Naive thymus-derived CD4-positive, alpha-beta T cell (primary cell): ENCODE measurements at places on chromosomes 7 and 10. TPM values are rescaled to one million over a fixed set of nuclear protein-coding genes. Genes with fewer than 3 reads are reported as not detected.

GRCh38 chr10:120989279-120989678, 138.1 kb downstream of the WDR11 start:
- H3K36me3 ChIP-seq, result no peaks in the 10 kb centered on the region
- no peaks in the 10 kb centered on the region for H3K27me3 ChIP-seq
- H3K4me3 ChIP-seq, result no peak overlapping the region
- no peak overlapping the region for H3K27ac ChIP-seq

Gene GRID1
- total RNA-seq, result not detected in 2 replicates

GRCh38 chr7:23607130-23607529, 9.9 kb downstream of the CCDC126 start:
- H3K4me1 ChIP-seq, result no peaks in the 10 kb centered on the region
- DNase-seq, result no peak
- H3K27me3 ChIP-seq, result no peaks in the 10 kb centered on the region
- H3K27ac ChIP-seq, result no peak overlapping the region

Gene ABCC2
- 1.3 and 1.5 TPM in 2 replicates for total RNA-seq

DNA sequence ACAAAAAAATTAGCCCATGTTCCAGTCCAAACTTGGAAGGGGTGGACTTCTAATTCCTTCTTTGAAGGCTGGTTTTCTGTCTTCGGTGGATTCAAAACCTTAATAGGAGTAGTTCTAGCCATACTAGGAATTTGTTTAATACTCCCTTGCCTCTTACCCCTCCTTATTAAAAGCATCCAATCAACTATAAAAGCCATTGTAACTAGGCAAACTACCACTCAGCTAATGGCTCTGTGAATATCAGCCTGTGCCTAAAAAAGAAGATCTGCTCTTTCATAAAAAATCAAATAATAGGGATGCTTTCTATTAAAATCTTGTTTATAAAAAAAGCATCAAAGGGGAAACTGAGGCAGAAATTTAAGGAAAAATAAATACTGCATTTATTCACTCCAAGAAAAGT, 4.1 kb upstream of the ADCK2 start:
- no peaks in the 10 kb centered on the region for H3K36me3 ChIP-seq
- H3K27ac ChIP-seq, result no peak overlapping the region
- H3K4me3 ChIP-seq, result no peak overlapping the region
- no peaks in the 10 kb centered on the region for H3K27me3 ChIP-seq
- peaks cover 3% of the 10 kb centered on the region for H3K4me1 ChIP-seq
- no peak for DNase-seq

GRCh38 chr7:20287317-20287716, 43.4 kb upstream of the ITGB8 start:
- H3K36me3 ChIP-seq, result no peaks in the 10 kb centered on the region
- no peak overlapping the region for H3K4me3 ChIP-seq
- no peaks in the 10 kb centered on the region for H3K27me3 ChIP-seq
- DNase-seq, result no peak

DNA sequence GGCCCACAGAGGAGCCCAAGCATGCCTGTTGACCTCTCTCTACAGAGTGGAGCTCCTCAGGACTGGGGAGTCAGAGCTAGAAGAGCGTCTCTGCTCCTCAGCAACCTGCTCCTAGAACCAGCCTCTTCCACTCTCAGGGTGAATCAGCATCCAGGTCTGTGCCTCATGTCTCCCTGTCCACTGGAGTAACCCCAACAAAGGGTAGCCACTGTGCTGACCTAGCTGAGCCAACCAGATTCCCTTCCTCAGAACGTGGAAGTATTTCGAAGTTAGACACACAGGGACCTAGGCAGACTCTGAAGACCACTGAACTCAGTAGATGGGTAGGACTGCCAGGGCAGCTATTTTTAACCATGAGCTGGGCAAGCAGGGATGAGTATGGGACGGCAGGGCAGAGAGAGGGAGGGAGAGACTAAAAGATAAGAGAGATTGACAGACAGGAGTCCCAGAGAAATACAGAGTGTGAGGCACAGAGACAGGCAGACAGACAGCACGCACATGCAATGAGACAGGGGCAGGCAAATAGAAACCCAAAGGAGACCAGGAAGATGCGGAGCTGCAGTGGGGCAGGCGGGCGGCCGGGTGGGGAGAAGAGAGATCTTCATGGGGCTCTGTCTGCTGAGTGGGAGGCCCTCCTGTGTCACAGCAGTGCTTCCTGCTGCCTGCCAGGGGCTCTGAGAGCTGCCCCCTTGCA, 56.7 kb downstream of the OSBPL3 start:
- no peak overlapping the region for H3K4me3 ChIP-seq
- H3K36me3 ChIP-seq, result no peaks in the 10 kb centered on the region
- DNase-seq, result no peak
- H3K4me1 ChIP-seq, result peaks cover 16% of the 10 kb centered on the region

GRCh38 chr7:2261611-2262010, 19.6 kb downstream of the NUDT1 start:
- H3K27me3 ChIP-seq, result no peaks in the 10 kb centered on the region
- H3K4me3 ChIP-seq, result no peak overlapping the region
- DNase-seq, result peak; percentile 30
- H3K27ac ChIP-seq, result peak overlapping the region; percentile 68

- H3K4me3 ChIP-seq, result no peak overlapping the region
- no peaks in the 10 kb centered on the region for H3K36me3 ChIP-seq
- no peaks in the 10 kb centered on the region for H3K27me3 ChIP-seq
These were observed 35.7 kb upstream of the MTPAP start for GRCh38 chr10:30384701-30385201.

Gene EBLN1
- total RNA-seq, result not detected in 2 replicates

- H3K27ac ChIP-seq, result peak overlapping the region; percentile 80
- peak overlapping the region; percentile 92 for H3K4me3 ChIP-seq
- H3K4me1 ChIP-seq, result peaks cover 27% of the 10 kb centered on the region
- peaks cover 9% of the 10 kb centered on the region for H3K36me3 ChIP-seq
These were observed 706 bp downstream of the BUB3 start for GRCh38 chr10:123154711-123155505.

DNA sequence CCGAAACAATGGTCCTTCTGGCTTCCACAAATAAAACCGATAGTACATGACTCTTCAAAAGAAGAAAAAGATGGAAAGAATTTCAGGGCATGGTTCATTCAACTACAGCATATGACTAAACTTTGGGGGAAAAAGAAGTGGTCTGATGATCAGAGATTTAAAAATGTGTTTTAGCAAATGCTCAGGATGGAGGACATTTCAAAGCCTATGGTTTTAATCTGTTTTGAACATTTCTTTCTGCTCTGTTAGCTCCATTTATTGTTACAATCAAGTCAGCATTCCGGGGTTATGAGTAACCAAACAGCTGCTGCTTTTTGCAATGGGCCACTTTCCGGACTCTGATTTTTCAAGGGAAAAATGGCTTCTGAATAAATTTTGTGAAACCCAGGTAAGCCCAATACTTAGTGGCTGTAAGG, 142.4 kb downstream of the CUBN start:
- H3K27me3 ChIP-seq, result no peaks in the 10 kb centered on the region
- no peak for DNase-seq
- no peaks in the 10 kb centered on the region for H3K4me1 ChIP-seq
- no peak overlapping the region for H3K4me3 ChIP-seq

Gene HOXA9
- total RNA-seq, result 0.70 TPM

GRCh38 chr7:105133986-105134655, 120.1 kb downstream of the KMT2E start:
- DNase-seq, result no peak
- H3K27me3 ChIP-seq, result no peaks in the 10 kb centered on the region
- H3K4me1 ChIP-seq, result no peaks in the 10 kb centered on the region
- H3K4me3 ChIP-seq, result no peak overlapping the region

Gene TMEM213
- 0.36 and 1.3 TPM in 2 replicates for total RNA-seq

Gene SH2B2
- 1.1 TPM for total RNA-seq

- no peak overlapping the region for H3K4me3 ChIP-seq
- no peak for DNase-seq
- H3K36me3 ChIP-seq, result no peaks in the 10 kb centered on the region
- peak overlapping the region; percentile 18 for H3K27ac ChIP-seq
- H3K4me1 ChIP-seq, result peaks cover 32% of the 10 kb centered on the region
- H3K27me3 ChIP-seq, result no peaks in the 10 kb centered on the region
These were observed 3.1 kb upstream of the UPP1 start for GRCh38 chr7:48085942-48086341.

Gene ADAM22
- total RNA-seq, result 3.1 TPM

Gene SFTPA1
- total RNA-seq, result not detected

DNA sequence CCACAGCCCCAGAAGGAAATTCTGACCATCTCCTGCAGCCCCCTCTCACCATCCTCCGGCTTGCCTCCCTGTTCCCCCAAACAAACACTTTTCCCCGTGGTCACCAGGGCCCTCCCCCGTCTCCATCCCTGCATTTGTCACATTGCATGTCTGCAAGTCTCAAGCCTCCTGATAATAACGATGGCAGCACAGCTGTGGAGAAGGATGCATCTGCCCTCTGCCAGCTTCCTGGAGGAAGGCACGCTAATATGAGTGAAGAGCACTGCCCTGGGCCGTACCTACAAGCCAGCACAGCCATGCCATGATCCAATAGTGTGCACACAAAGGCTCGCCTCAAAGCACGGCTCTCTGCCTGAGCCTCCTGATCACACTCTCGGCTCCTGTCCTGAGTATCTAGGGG, 98.5 kb downstream of the SLIT1 start:
- no peak overlapping the region for H3K27ac ChIP-seq
- H3K27me3 ChIP-seq, result no peaks in the 10 kb centered on the region
- H3K4me3 ChIP-seq, result no peak overlapping the region
- no peak for DNase-seq

- no peak overlapping the region for H3K4me3 ChIP-seq
- no peaks in the 10 kb centered on the region for H3K27me3 ChIP-seq
- no peak overlapping the region for H3K27ac ChIP-seq
These were observed 129.3 kb downstream of the CHRM2 start for GRCh38 chr7:136997735-136998134.

Gene MMD2
- not detected for total RNA-seq

DNA sequence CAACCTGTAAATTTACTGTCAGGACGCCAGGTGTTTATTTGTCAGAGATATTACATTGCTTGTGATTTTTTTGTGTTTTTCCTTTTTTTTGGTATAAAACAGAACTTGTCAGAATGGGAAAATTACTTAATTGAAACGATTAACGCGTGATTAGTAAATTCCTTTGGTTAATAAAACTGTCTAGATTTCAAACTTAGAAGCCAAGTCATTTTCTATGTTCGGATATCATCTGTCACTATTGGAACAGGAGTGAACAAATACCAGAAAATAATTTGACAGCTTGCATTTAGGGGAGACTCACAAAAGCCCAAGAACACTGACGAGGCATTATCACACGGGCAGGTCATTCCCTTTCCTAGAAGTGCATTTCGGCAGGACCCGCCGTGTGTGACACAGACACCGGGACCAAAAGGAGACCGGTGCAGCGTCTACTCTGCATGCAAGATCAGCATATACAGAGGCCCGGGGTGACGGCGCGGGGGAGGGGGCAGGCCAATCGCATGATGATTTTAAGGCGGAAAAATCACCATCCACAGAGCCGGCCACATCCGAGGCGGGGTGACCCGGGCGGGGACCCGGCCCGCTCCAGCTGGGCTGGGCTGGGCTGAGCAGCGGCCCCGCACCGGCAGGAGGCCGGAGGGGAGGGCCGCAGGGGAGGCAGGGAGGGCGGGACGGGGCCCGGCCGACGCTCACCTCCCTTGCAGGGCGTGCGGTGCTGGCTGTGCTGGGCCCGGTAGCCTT, 841 bp downstream of the GLUD1 start:
- no peaks in the 10 kb centered on the region for H3K27me3 ChIP-seq
- peak overlapping the region; percentile 70 for H3K4me3 ChIP-seq
- DNase-seq, result peak; percentile 32
- peak overlapping the region; percentile 85 for H3K27ac ChIP-seq

GRCh38 chr7:105320896-105321295, 67.8 kb downstream of the SRPK2 start:
- no peaks in the 10 kb centered on the region for H3K27me3 ChIP-seq
- DNase-seq, result no peak
- H3K27ac ChIP-seq, result no peak overlapping the region

Gene AP5Z1
- 87.5 TPM for total RNA-seq

GRCh38 chr10:111830359-111830758, 353.2 kb downstream of the GPAM start:
- H3K4me3 ChIP-seq, result no peak overlapping the region
- H3K36me3 ChIP-seq, result no peaks in the 10 kb centered on the region
- no peak overlapping the region for H3K27ac ChIP-seq
- no peaks in the 10 kb centered on the region for H3K4me1 ChIP-seq
- no peak for DNase-seq
- no peaks in the 10 kb centered on the region for H3K27me3 ChIP-seq

DNA sequence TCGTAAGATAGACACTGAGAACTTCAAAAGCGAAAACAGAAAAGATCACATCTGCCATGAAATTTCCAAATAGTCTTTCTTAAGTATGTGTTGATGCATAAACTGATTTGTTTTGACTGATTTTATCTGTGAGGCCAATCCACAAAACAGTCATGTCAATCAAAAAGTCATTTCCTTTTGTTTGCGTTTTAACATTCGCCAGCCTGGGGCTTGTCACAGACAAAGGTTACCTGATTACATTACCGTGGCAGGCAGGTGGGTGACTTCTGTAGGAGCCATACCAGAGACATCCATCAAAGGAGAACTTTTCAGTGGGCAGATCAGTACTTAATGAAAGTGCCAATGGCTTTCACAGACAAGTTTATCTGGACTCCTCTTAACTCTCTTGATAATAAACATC, 45.5 kb upstream of the BET1 start:
- no peaks in the 10 kb centered on the region for H3K4me1 ChIP-seq
- H3K4me3 ChIP-seq, result no peak overlapping the region
- no peak overlapping the region for H3K27ac ChIP-seq
- no peaks in the 10 kb centered on the region for H3K27me3 ChIP-seq
- DNase-seq, result no peak

DNA sequence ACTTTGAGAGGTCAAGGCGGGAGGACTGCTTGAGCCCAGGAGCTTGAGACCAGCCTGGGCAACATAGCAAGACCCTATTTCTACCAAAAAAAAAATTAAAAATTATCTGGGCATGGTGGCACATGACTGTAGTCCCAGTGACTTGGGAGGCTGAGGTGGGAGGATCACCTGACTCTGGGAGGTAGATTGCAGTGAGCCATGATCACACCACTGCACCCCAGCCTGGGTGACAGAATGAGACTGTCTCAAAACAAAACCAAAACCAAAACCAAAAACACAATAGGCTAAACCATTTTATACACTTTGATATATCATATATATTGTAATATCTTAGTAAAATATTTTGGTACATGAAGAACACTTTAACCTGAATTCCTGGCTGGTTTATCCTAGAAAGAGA, 101.6 kb downstream of the RAPGEF5 start:
- no peaks in the 10 kb centered on the region for H3K4me1 ChIP-seq
- no peak overlapping the region for H3K27ac ChIP-seq
- no peaks in the 10 kb centered on the region for H3K27me3 ChIP-seq
- no peak for DNase-seq
- H3K4me3 ChIP-seq, result no peak overlapping the region
- no peaks in the 10 kb centered on the region for H3K36me3 ChIP-seq

Gene PAPOLB
- total RNA-seq, result not detected

DNA sequence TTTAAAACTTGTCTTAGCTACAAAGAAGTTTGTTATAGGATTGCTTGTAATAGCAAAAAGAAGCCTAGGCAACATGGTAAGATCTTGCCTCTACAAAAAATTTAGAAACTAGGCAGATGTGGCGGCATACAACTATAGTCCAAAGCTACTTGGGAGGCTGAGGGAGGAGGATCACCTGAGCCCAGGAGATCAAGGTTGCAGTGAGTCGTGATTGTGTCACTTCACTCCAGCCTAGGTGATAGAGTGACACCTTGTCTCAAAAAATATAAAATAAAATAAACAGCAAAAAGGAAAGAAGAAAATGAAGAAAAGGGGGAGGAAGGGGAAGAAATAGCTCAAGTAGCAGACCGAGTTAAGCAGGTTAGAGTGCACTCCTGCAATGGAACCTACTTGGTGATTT, 47.0 kb upstream of the MPP7 start:
- no peaks in the 10 kb centered on the region for H3K4me1 ChIP-seq
- no peaks in the 10 kb centered on the region for H3K27me3 ChIP-seq
- no peak for DNase-seq
- H3K4me3 ChIP-seq, result no peak overlapping the region
- H3K27ac ChIP-seq, result no peak overlapping the region
